ENCODE measurements at places on chromosomes 1 and 21.

DNA sequence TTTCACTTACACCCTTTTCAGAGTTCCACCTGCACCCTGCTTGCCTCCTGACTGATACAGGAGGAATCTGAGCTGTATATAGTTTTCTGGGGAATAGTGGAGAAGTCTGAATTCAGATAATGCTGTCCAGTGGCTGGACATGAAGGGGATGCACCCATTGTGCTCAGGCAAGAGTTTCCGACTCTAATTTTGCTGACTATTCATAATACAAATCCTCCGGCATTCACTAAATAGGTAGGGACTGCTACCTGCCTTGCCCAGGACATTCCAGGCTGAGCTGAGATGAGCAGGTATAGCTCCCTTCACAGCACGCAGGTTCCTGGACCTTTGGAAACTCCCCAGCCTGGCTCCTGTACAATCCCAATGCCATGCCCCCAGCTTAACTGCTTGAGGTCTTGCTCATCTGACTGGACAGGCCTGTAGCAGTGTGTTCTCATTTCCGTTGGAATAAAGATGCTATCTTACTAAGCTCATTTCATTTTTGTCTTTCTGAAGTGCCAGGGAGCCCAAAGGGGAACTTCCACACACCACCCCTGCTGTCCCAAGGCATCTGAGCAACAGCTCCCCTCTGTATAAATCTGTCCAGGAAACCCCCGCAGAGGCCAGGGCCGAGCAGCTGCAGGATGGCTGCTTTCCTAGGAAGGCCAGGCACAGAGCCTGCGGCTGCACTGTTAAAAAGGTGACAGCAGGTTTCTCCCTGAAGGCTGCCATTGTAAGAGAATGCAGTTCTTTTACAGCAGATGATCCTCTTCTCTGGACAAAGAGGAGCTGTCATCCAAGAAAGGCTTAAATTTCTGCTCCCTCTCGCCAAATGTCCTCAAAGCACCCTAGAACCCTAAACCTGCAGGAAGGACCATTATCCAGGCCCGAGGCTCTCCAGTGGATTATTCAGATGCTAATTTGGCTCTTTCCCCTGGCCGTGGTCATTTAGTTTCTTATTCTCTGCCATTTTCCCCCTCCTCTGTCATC lies 21.7 kb upstream of the VASH2 start:
- no peak for DNase-seq

GRCh38 chr1:172255223-172255560 lies 165.3 kb upstream of the C1orf105 start:
- DNase-seq = no peak

GRCh38 chr1:224435999-224436398 lies 1.4 kb upstream of the WDR26 start:
- DNase-seq = no peak

GRCh38 chr1:64489707-64490106 lies 19.8 kb downstream of the CACHD1 start:
- no peak for DNase-seq

- DNase-seq = no peak
These were observed 41.7 kb downstream of the LRP8 start for GRCh38 chr1:53285969-53286760.

- no peak for DNase-seq
These were observed 47.3 kb downstream of the ITGB3BP start for GRCh38 chr1:63475761-63476160.

All from thoracic aorta (tissue), 2 donors.